ENCODE measurements at places on chromosomes 12 and 14. TPM values are rescaled to one million over a fixed set of nuclear protein-coding genes. Genes with fewer than 3 reads are reported as not detected.

- no peak for DNase-seq
These were observed 10.8 kb downstream of the IRF2BPL start for GRCh38 chr14:77017666-77018065.

- peak; percentile 42 for DNase-seq
These were observed 18.8 kb upstream of the KRT78 start for GRCh38 chr12:52867642-52868041.

- peak; percentile 18 for DNase-seq
These were observed 39.8 kb downstream of the NOPCHAP1 start for GRCh38 chr12:105025890-105026289.

The PLEKHG7 gene
- not detected for total RNA-seq

GRCh38 chr12:9730011-9730410 is 2.9 kb downstream of the CLECL1 start:
- no peak for DNase-seq

GRCh38 chr12:126953365-126953889 is 1313.5 kb upstream of the TMEM132C start:
- no peak for DNase-seq

GRCh38 chr14:58060077-58060476 is 91.9 kb downstream of the ARMH4 start:
- no peak for DNase-seq

The TMEM117 gene
- total RNA-seq, result 3.8 TPM

DNA sequence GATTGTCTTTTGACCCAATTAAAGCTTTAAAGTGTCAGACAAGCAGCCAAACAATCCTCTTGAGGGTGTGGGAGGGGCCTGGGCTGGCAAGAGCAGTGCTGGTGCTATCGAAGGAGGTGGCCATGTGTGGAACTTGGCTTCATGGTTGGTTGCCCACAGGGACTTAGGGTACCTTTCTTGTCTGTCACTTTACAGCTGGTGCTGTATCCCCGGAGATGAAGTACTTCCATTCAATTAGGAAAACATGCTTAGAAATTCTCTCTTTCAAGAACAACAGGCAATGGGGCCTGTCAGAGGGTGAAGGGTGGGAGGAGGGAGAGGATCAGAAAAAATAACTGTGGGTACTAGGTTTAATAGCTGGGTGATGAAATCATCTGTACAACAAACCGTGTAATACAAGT is 86.5 kb downstream of the DAAM1 start:
- DNase-seq, result no peak

GRCh38 chr14:49920935-49921334 is 28.1 kb downstream of the ARF6 start:
- DNase-seq, result no peak
